Putamen (tissue), 1 donor: ENCODE measurements at places on chromosomes 3 and 15.

DNA sequence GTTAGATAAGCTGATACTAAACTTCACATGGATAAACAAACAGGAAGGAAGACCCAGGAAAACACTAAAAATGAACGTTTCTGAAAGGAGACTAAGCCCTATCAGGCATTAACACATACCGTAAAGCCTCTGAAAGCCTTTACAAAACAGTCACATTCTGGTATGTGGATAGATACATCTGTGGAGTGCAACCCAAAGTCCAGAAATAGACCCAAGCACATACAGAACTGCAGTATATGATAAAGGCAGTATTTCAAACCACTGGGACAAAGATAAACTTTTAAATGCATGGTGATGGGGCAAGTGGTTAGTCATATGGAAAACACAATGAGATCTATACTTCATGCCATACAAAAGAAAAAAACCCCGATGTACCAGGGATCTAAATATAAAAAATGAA, 26.0 kb downstream of the DCBLD2 start:
- DNase-seq = no peak

GRCh38 chr15:43799209-43799944, 643 bp downstream of the SERINC4 start:
- DNase-seq = no peak

DNA sequence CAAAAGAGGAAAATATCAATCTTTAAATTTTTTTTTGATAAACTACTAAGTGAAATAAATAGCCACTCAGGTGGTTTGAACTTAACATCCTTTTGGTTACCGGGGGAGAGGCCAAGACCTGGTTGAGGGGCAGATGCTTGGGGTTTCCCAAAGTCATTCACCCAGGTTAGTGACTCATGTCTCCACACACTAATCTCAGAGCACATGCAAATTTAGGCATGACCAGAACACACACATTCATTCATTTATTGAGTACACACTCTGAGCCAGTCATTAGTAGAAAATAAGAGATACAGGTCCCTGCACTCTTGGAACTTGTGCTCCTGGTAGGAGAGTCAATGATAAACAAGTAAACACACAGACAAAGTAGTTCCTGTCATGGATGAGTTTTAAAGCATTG, 7.3 kb downstream of the ILDR1 start:
- no peak for DNase-seq

DNA sequence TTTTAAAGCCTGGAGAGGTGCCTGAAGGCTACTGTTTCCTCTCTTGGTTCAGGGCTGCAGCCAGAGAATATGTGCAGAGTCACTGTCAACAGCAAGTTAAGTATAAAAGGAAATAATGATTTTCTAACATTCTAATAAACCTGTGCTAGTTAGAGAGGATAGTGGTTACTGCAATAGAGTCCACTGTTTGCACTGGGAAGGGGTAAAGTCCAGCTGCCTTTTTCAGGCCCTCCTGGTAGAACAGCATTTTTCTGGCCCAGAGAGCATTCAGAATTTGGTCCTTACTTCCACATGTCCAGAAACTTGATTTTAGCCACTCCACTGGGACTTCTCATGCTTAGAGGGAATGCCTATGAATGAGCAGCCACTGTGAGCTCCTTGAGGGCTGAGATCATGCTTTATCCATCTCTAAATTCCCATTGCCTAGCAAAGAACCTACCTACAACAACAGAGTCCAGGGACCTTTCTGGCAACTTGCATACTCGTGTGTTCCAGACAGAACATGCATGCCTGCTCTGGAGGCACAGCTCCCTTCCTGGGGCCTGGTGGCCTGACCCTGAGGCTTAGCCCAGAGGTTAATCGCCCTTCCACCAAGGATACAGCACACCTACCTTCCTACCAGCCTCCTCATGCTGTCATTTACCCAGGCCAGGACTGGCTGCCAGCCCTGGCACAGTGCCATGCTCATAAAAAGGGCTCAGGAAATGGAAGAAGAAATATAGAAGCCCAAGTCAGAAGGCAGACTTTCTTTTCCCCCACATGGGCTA, 50.3 kb upstream of the ATP13A3 start:
- DNase-seq = no peak

- DNase-seq = no peak
Observed at GRCh38 chr15:78944202-78944625, 632 bp downstream of the CTSH start.

DNA sequence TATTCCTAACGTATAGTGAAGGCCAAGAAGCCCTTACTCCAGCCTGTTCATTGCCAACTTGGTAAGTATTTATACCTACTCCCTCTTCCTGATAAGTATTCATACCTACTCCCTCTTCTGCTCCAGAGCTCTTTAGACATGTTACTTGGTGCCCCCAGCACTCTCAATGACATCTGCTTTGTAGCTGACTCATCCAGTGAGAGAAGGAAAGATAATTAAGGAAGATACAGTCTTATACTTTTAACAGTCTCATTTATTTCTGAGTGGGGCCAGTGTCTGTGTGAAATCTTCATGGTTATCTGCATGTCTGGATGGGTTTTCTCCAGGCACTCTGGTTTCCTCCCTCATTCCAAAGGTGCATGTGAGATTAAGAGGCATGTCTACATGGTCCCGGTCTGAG, 698.7 kb downstream of the FHIT start:
- peak; percentile 31 for DNase-seq

DNA sequence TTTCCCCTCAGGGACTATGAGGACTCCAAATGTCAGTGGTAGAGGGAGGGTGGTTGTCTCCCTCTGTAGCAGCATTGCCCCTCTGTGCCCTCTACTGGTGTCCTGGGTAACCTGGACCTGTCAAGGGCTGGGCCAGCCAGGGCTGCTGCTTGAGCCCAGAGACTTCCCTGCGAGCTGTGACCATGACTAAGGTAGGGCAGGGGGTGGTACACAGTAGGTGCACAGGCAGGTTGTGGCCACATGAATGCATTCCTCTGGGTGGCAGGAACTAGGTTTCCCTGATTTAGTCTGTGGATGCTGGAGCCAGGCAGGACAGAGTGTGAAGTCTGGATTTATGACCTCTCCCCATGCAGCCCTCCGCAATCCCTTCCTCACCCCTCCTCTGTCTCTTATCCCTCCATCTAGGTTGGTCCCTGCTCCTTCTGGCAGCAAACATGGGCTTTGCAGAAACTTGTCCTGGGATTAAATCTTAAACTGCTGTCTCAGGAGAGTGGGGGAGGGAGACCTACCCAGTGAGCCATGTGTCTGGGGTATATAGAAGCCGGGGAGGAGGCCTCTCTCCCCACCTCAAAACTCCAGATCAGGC, 8.7 kb upstream of the SEMA3F start:
- no peak for DNase-seq

DNA sequence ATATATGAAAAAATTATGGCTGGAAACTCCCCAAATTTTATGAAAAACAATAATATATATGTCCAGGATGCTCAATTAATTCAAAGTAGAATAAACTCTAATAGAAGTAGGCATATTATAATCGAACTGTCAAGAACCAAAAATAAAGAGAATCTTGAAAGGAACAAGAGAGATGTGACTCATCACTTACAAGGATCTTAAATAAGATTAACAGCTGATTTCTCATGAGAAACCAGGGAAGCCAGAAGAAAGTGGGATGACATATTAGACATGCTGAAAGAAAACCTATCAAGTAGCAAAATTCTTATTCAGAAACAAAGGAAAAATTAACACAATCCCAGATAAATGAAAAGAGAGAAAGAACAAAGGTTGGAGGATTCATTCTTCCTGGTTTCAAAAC, 66.8 kb downstream of the FAIM start:
- DNase-seq = no peak

GRCh38 chr15:99446565-99447496, 119.0 kb upstream of the MEF2A start:
- DNase-seq = no peak

DNA sequence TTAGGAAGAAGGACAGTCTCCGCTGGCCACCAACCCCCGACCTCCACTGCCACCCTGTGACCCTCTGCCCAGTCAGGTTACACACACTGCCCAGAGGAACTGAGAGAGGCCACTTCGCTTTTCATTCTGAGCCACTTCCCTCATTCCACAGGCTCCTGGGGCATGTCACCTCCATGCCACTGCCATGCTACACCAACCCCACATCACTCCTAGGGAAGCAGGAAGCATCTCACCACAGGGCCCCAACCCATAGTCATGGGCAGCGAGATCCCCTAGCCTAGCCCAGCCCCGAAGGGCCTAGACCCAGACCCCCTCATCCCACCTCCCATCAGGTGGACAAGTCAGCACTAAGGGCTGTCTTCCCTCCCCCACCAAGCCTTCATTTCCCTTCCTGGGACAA, 1.4 kb downstream of the PLCB2 start:
- DNase-seq = no peak

DNA sequence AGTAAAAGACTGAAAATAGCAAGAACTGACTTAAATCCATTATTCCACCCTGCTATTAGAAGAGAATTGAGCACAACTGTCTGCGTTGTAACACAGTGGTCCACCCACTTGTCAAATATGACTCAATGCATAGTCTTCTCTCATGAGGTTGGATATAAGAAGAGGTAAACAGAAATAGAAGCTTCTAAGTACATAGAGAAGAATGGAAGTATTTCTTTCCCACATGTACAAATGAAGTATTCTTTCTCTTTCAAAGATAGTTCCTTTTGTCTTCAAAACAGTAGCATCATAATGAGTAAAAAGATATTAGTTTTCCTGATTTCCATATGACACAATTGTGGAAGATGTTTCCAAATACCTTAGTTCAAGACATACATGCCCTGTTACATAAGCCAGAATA, 348.6 kb upstream of the CCDC54 start:
- no peak for DNase-seq

- DNase-seq = no peak
Observed at GRCh38 chr3:69012100-69012799, 1.2 kb downstream of the EOGT start.

DNA sequence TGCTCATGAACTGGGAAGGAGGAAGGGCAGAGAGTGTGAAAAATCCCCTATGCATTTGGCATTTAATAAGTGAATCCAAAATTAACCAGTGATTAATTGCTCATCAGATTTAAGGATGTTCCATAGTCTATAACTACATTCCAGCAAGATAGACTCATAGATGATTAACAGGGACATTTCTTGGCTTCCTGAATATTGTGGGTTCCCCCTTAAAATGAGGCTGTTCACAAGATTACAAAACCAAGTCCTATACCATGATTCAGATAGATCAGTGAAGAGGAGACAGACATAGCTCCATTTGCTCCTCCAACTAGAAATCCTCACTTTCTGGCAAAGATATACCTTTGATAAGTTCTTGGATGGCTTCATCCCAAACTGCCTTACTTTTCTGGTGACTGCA, 15.4 kb downstream of the RASGRP1 start:
- no peak for DNase-seq

GRCh38 chr3:71299160-71299559, 284.4 kb downstream of the FOXP1 start:
- no peak for DNase-seq

DNA sequence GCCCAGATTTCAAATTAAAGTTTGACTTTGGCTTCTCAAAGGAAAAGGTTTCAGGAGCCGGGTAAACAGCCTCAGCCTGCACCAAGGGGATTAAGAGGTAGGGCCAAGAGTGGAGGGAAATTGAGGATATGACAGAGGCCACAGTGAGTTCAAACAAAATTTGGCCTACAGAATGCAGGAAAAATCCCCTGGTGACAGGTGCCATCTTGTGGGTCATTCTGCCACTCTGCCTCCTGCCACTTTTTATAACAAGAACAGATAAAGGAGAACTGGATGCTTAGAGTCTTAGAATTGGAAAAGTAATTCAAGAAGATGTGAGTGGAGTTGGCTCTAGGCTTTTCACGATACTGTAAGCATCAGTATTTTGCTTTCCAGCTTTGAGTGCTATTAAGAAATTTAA, 253.2 kb downstream of the NR2F2 start:
- no peak for DNase-seq

DNA sequence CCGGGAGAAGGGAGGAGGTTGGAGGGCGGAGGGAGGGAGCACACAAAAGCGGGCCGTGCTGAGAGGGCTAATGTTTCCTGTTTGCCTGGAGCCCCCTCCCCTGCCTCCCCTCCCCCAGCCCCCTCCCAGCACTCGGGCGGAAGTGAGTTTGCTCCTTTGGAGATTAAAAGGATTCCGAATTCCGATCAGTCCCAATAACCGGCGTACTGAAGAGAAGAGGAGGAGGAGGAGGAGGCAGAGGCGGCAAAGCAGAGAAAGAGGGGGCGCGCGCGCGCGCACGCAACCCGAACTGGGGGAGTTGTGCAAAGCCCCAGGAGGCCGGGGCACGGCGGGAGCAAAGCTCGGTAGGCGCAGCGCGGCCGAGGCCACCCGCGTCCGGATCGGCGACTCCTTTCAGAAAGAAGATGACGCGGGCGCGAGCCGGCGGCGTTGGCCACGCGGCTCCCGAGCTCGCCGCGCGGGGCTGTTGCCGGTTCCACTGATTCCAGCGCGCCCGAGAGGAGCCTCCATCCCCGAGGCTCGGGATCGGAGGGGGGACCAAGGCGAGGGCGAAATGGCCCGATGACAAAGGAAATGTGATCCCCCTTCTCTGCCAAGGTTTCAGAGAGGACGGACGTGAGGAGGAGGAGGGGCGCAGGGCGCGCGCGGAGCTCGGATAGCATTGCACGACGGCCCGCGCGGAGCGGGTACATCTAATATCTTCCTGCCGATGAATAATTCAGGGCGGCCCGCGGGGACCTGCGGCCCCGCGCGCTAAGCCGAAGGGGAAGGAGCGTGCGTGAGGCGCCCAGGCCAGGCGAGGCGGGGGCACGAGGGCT, 1.1 kb upstream of the TRIM71 start:
- DNase-seq = peak; percentile 39

DNA sequence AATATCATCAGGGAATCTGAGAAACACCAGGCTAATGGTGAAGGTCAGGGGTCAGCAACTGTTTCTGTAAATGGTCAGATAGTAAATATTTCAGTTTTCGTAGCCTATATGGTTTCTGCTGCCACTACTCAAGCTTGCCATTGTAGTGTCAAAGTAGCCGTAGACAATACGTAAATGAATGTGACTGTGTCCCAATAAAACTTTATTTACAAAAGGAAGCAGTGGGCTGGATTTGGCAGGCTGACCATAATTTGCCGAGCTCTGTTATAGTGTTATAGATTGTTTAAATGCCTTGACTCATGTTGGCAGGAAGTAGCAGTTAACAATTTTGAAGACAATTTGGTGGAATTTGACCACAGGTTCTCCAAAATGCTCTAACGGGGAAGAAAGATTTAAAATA, 548.2 kb downstream of the FOXP1 start:
- DNase-seq = no peak

DNA sequence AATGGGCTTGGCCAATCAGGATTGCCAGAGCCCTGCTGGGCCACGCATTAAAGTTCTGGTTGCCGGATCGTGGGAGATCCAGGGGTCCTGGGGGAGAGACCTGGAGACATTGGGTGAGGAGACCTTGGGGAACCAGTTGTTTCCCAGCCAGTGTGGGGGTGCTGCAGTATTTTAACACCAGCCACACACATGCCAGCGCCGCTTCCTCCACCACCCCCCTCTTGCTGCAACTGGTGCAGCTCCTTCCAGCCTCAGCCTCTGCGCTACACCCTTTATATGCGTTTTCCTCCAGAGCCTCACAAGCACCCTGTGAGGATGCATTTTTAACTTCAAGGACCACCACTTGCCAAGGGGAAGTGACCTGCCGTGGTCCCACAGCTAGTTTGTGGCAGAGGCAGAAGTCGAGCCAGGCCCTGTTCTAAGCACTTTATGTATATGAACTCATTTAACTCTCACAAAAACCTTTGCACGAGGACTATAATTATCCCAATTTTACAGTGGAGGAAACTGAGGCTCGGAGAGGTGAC, 29.4 kb upstream of the GRIP2 start:
- DNase-seq = no peak

- no peak for DNase-seq
Observed at GRCh38 chr3:143041903-143042302, 40.5 kb downstream of the U2SURP start.
